ENCODE measurements at places on chromosomes 12 and 14. TPM values are rescaled to one million over a fixed set of nuclear protein-coding genes. Genes with fewer than 3 reads are reported as not detected.

Gene TEX52
- not detected for total RNA-seq

Gene SDR9C7
- total RNA-seq, result 0.31 TPM

Gene NYNRIN
- total RNA-seq, result 15.0 TPM

Gene OR6C70
- not detected for total RNA-seq

Gene FAM186B
- not detected for total RNA-seq

Gene COX8C
- total RNA-seq, result not detected

Gene TMEM106C
- 73.6 TPM for total RNA-seq

Gene ZC2HC1C
- 2.8 TPM for total RNA-seq

Gene GZMB
- total RNA-seq, result not detected
